BJ (cell line): ENCODE measurements at places on chromosomes 2 and 18. TPM values are rescaled to one million over a fixed set of nuclear protein-coding genes. Genes with fewer than 3 reads are reported as not detected.

- DNase-seq, result no peak
Observed at GRCh38 chr2:70085711-70086277, 1.5 kb upstream of the PCBP1 start.

The IL1RL1 gene
- not detected in 2 replicates for polyA plus RNA-seq

DNA sequence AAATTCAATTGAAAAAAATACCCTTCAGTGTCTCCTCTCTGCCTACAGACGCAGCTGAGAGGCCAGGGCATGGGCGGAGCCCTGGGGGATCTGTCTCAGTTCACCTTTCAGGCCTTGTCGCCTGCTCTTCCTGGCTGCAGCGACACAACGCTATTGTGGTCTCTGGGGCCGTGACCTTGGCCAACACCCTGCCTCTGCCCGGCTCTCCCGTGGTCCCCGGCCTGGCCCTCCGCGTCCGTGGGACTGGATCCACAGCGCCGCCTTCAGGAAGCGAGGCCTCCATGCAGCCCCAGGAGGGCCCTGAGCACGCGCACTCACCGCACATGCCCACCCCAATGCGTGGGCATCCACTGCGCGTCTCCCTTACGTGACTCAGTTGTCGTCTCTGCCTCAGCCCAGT is 81.1 kb downstream of the MRPS9 start:
- DNase-seq, result no peak

GRCh38 chr2:2909086-2910035 is 468.3 kb downstream of the EIPR1 start:
- DNase-seq, result no peak

The GREB1 gene
- polyA plus RNA-seq, result not detected in 2 replicates
